ENCODE measurements at places on chromosomes 1 and 21.
A peak's percentile ranks its signal among the peaks of the same experiment; 100 is the strongest.

DNA sequence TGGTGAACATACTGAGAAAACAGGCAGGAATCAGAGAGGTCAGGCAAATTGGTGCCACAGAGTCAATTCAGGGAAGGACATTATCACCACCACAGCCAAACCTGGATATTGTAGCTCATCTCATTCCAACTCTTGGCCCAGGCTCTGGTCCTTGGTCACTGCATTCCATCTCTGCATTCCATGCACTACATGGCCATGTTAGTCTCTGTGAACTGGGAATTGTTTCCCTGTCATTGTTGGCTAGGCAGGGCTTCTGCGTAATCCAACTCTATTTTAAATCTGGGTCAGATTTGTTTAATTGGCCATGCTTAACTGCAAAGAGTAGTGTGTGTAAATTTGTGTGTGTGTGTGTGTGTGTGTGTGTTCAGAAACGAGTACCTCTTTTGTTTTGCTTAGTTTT, 837.6 kb upstream of the ADAMTS5 start:
- DNase-seq, result peak; percentile 25

DNA sequence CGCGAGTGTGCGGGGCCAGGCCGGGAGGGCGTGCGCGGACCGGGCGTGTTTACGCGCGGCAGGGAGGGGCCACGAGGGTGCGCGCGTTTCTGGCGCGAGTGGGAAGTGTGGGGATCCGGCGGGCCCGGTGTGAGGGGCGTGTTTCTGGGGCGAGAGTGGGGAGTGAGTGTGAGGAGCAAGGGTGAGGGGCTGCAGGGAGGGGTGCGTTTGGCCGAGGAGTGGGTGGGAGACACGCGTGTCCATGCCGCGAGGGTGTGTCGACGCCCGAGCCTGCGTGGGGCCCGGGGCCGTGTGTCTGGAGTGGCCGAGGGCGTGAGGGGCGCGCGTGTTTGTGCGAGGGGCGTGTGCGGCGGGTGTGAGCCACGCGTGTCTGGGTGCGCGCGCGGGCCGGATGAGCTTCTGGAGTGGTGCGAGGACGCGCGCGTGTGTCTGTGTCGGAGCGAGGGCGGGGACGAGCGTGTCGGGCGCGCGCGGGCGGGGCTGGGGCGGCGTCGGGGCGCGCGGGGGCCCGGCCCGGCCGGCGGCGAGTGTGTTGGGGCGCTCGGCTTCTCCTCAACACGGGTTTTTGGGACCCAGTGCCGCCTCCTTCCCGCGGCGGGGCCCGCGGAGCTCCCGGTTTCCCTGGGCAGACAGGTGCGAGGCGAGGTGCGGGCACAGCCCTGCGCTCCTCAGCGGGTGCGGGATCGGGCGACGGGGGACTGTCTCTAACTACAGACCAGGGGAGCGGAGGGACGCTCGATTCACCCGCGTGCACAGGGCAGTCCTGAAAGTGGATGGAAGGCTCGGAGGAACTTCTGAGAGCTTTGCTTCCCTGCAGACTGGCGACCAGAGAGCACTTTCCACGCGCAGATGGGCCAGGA, 65.8 kb upstream of the VAMP3 start:
- peak; percentile 70 for DNase-seq

- DNase-seq, result peak; percentile 75
These were observed 241.2 kb upstream of the MAP1LC3C start for GRCh38 chr1:242240077-242240476.

- DNase-seq, result no peak
These were observed 19.5 kb downstream of the FTCD start for GRCh38 chr21:46135782-46136395.

GRCh38 chr1:172642970-172643369, 15.9 kb upstream of the FASLG start:
- peak; percentile 7 for DNase-seq

- no peak for DNase-seq
These were observed 18.1 kb upstream of the IRF2BP2 start for GRCh38 chr1:234628089-234628488.

DNA sequence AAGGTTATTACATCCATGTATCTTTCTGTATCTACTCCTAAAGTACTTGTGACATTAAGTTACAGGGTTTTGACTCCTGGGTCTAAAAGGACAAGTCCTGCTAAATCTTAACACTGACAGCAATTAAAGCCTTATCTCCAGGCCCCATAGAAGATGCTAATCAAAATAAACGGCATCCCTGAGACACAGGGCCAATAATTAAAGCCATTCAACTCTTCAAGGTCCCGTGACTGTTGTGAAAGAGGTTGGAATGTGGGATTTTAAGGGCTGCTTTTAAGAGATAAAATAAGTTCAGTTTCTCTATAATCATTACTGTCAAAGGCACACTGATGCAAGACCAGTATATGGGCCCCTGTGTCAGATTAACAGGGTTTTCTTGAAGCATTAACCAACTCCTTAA, 8.3 kb downstream of the DNAI4 start:
- no peak for DNase-seq

DNA sequence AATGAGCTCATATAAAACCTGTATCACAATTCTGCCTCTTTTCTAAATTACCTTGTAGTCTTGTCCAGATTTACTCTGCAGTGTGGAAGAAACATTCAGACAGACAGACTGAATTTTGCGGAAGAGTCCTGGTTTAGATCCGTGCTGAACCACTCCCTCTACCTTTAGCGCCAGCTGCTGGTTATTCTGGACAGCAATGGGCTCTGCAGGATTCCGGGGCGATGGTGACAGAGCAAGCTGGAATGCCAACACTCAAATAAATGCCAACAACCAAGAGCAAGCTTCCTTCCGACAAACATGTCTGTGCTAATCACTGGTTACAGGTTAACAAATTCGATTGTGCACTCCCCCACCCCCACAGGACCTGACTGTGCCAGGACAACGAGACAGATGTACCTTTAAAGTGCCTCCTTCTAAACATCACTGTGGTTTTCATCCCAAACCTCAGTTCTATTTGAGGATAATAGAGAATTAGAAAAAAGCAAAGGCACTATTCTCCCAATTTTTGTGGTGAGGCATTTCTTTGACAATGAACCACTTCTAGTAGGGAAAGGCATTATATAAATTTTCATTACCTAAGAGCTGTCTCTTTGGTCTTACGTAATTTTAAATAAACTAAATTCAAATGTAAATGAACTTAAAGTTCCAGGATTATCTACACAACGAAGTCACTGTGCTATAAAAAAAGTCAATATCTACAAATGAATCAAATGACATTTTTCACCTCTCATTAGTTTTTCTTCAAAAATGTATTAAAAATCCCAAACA, 90.4 kb downstream of the INTS7 start:
- no peak for DNase-seq

- DNase-seq, result no peak
These were observed 109.5 kb upstream of the ADAR start for GRCh38 chr1:154717528-154717924.

DNA sequence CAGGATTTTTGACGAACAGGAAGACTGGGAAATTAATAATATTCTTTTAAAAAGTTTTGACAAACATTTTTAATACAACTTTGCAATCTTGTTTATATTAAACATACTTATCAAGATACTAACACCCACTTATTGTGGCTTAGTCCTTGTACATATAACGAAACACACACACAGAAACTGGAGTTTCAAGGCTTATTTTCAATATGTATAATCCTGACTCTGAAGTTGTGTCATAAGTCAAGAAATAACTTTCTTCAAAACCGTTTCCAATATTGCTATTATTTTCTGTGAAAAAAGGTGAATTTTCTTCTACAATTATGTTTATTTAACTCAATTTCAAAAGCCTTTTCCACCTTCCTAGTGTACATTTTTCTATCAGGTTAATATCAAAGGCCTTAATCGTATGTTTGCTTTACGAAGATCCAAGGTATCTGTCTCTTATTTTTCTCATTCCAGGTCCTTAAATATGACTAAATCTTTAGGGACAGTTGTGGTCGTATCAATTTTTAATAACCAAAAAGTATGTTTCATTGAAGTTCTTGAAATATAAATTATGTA, 1.8 kb downstream of the CDKN2C start:
- DNase-seq, result peak; percentile 46

GRCh38 chr1:110559157-110559556, 40.2 kb upstream of the KCNA10 start:
- DNase-seq, result no peak

- no peak for DNase-seq
These were observed 62.9 kb downstream of the TEX35 start for GRCh38 chr1:178575611-178576361.

DNA sequence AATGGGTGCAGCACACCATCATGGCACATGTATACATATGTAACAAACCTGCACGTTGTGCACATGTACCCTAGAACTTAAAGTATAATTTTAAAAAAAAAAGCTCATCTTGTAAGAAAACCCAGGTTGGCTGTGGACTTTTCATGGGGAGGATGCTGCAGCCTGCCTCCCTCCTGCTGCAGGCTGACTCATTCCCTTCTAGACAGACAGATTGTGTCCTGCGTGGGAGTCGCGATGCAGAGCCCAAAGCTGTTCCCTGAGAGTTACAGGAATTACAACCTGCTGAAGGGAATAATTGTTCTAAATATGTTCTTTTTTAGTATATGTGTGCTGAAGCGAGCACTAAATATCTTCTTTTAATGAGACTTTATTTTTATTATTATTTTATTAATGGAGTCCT, 93.2 kb downstream of the TBX19 start:
- DNase-seq, result no peak

- no peak for DNase-seq
These were observed 82.7 kb upstream of the KCTD3 start for GRCh38 chr1:215484171-215484939.

DNA sequence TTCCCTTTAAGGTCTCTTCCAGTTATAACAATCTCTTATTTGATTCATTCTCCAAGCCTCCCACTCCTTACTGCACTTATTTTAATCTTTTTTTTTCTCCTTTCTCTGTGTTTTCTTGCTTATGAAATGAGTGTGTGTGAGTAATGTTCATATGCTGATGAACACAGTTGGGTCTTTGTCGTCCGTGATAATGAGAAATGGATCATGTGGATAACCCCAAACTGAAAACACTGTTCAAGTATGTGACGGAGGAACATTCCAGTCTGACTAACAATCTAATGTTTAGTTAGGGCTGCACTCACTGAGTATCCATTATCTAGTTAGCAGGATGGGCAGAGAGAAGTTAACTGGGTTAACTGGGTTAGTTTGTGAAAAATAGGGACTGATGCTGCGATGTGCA, 253.1 kb upstream of the DUSP10 start:
- no peak for DNase-seq

DNA sequence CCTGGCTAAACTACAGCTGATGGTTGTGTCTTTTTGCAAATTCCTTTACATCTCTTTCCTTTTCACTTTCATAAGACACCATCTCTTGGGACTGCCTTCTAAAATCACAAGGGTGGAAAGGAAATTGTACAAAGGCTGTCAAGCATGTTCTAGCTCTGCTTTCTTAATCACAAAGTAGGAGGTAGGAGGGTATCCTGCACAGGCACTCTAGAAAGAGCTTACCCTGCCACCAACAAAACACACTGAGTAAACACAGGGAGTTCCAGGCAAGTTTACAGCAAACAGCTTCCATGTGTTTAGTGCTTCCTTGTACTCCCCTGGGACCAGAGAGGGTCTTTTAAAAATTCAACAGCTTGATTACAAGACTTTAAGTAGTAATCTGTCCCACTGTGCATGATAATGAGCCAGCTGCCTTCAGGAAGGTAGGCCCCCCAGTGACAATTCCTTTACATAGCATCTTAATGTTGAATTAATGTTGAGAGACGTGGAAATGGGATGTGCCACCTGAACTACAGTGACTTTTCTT, 2.4 kb downstream of the PLPP3 start:
- peak; percentile 78 for DNase-seq

- no peak for DNase-seq
These were observed 52.3 kb upstream of the COL18A1 start for GRCh38 chr21:45352621-45353139.

GRCh38 chr1:206949208-206949607, 2.9 kb upstream of the PIGR start:
- no peak for DNase-seq

DNA sequence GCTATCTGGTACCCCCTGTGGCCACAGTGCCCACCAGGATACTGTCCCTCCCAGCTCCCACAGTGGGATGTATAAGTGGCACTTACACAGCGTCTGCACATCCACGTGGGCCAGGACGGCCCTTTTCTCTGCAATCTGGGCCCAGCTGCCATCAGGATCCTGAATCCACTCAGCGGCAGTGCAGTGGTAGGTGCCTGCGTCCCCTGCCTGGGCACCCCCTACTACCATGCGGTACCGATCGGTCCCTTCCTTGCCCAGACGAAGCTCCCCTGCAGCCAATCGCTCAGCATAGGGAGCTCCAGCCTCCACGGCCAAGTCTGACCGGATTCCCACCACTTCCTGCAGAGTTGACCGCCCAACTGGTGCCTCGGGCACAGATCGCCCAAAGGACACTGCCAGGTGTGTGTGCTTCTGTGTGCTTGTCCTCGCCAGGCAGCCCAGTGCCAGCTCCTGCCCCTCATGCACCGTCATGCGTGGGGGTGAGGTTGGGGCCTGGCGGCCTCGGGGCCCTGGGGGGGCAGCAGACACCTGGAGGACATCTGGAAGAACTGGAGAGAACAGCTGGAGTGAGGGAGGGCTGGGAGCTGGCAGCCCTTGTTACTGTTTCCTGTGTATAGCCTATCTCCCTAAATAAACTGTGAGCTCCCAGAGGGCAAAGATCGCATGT, 4.7 kb downstream of the IGSF8 start:
- no peak for DNase-seq

DNA sequence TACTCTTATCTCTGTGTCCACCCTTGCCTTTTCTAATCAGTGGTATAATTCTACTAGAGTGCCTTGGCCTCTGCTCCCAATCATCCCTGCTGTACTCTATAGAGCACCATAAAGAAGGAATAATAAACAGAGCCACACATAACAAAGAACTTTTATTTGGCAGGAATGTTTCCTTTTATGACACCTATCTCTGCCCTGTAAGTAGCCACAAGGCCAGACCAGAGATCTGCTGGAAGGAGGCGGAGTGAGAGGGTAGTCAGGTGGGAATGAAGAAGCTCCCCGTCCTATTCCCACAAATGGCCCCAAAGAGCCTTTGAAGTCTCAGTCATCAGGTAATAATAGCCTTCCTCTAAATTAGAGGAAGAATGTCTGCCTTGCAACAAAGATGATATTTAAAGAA, 32.7 kb downstream of the WLS start:
- DNase-seq, result no peak

DNA sequence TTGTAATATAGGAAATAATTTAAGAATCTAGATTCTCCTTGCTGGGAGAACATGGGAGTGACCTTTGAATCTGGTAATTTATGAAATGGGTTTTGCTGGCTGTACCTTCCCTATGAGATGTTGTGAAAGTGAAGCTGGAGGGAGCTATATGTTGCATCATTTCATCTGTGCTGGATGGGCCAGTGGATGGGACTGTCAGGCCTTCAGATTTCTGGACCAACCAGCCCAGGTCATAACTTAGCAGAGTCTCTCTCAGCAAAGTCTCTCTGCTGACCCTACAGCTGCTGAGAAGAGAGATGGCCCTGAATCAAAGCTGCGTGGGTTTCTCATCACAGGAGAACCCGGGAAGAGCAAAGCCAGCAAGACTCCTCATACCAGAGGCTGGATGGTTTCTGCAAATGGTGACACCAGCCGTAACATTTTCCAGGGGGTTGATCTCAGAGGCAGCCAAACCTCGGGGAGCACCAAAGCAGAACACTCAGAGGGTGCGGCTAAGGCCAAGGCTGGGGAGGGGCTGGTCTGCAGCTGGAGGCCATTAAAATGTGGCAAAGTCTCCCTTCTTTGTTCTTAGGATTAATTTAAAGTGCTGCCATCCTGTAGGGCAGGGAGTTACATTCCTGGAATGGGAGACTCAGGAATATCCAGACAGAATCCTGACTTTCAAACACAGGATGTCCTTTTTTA, 18.2 kb upstream of the PTGFRN start:
- no peak for DNase-seq
